HS-5 (cell line): ENCODE measurements at places on chromosomes 6 and 20.

GRCh38 chr6:163701762-163702161 lies 287.2 kb downstream of the QKI start:
- no peak for DNase-seq

- no peak for DNase-seq
Observed at GRCh38 chr6:44808148-44808547, 420.6 kb downstream of the CDC5L start.

DNA sequence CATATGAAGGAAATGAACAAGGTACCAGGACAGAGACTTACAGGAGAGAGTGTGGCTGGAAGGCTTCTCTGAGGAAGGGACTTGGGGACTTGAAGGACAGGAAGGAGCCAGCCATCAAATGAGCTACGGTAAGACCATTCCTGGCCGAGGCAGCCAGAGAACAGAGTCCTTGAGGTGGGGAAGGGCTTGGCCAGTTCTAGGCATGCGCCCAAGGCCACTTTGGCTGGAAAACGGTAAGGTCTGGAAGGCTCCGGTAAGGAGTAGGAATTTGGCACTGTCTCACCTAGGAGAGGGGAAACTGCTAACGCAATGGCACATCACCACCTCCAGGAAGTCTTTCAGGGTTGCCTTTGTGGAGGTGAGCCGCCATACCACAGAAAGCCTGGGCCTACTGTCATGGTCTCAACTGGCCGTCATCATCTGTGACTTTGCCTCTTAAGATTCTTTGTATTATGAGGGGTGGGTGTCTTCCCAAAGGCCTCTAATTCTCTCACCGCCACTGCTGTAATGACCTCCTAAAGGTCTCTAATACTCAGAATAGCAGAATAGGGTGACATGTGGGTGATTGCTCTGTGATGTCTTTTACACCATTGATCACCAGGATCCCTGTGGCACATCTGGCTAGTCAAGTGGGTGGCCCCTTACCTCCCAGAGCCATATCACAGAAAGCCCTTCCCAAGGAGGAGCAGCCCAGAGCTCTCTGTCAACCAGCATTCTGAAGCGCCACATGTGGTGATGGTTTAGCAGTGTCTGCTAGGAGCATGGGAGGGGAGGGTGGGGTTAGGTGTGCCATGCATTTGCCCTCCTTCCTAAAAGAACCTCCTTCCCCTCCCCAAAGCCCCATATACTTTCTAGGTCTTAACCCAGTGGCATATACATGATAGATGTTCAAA lies 17.7 kb upstream of the STX16 start:
- no peak for DNase-seq

GRCh38 chr6:20235041-20235440 lies 22.8 kb upstream of the MBOAT1 start:
- DNase-seq, result no peak

GRCh38 chr20:38134427-38135270 lies 30.4 kb downstream of the TGM2 start:
- no peak for DNase-seq

- peak; percentile 93 for DNase-seq
Observed at GRCh38 chr6:26043384-26044139, 43.7 kb upstream of the HFE start.

DNA sequence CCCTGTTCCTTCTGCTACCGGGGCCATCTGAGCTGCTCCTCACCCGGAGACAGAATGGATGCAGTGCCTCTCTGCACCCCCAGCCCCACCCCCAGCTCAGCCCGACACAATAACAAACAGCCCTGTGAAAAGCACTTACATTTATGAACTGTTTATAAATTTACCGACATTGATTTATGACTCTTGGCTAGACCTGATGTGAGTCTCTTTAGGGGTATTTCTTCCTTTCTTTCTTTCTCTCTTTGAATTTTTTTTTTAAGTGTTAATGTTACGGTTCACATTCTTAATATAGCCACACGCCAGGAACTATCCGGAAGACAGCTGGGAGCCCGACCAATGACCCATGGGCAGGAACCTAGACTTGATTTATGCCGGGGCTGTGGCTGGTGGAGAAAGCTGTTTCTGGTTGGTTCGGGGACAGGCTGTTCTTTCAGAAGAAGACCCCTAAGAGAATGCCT lies 266.3 kb downstream of the CDC5L start:
- DNase-seq, result no peak
